NCI-H1092 (cell line): ENCODE measurements at places on chromosomes 1 and 21.
A peak's percentile ranks its signal among the peaks of the same experiment; 100 is the strongest.

DNA sequence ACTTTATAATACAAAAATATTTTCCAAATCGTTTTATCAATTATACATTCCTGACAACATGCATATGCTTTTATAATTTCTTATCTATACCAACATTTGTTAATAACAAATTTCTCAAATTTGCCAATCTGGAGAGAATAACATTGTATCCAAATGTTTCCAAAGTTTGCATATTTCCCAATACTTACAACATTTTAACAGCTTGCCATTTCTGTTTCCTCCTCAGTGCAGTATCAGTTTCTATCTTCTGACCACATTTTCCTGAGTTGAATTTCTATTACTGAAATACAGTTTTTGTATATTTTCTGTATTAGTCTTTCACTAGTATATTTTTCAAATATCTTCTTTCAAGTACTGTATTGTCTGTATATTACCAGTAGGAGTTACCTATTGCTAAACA lies 1594.3 kb downstream of the PLA2G4A start:
- no peak for DNase-seq

DNA sequence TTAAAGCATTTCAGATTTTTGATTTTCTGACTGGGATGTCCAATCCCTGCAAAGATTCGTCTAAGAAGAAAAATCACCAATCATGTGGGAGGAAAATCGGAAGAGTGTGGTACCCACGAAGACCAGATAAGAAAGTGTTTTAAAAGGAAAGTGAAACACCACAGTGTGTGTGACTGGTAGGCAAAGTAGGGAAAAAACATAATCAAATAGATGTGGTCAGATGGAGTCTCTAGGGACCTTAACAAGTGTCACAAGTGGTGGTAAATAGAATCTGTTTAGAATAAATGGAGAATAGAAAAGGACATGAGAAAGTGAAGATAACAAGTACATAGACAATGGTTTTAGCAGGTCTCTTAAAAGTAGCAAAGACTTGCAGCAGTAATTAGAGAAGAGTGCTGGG lies 154.6 kb downstream of the SLC30A10 start:
- no peak for DNase-seq

GRCh38 chr1:245019910-245020486 lies 134.8 kb upstream of the KIF26B start:
- no peak for DNase-seq

- DNase-seq, result peak; percentile 62
These were observed 4.1 kb upstream of the CACNA1E start for GRCh38 chr1:181479137-181479745.

DNA sequence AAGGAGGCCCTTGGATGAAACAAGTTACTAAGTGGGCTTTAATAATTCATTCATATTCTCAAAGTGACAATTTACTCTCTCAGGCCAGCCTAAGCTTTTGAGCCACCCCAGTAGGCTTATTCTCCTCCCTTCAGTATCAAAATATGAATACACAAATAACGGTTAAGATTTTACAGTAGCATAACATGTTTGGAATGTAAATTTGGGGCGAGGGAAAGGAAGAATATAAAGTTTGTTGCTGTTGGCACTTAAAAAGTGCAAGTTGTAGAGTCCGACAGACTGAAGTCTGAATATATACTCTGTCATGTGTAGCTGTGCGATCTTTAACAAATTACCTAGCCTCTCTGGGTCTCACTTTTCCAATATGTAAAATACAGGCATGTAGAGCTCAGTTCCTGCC lies 22.6 kb upstream of the MYSM1 start:
- DNase-seq, result no peak

- DNase-seq, result no peak
These were observed 100.2 kb downstream of the GREM2 start for GRCh38 chr1:240511789-240512188.

DNA sequence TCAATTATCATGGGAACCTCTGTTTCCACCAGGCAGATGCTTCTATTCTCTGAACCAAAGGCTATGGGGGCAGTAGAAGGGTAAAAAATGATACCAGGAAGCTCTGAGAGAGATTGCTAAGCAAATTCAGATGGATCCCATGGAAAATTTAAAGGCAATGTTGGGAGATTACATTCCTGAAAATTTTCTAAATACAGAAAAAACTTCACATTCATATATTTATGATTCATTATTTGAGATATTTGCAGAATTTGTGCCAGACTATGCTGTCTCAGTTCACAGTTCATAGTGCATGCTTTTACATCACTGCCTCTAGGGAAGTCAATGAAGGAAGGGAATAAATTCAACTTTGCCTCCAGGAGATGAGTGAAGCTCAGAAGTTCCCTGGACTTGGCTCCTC lies 57.5 kb downstream of the KCNT2 start:
- DNase-seq, result no peak

GRCh38 chr1:21963477-21964217 lies 13.2 kb upstream of the CELA3B start:
- peak; percentile 74 for DNase-seq

DNA sequence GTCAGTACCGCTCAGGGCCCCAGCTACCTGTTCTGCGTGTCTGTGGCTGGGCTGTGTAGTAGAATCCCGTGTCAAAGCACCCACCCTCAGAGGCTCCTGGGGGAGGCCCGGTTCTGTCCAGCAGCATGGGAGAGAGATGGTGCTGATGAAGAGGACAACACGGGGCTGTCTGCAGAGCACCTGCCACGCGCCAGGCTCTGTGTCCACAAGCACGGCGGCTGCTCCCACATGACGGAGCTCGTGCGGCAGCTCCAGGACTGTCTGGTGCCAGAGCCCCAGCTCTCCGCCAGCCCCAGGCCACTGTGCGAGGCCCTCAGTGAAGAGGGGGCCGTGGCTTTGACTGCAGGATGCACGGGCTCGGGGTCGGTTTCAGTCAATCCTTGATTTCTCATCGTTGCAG lies 42.0 kb upstream of the TSPEAR start:
- no peak for DNase-seq

GRCh38 chr1:11533790-11534787 lies 55.1 kb downstream of the DISP3 start:
- no peak for DNase-seq

DNA sequence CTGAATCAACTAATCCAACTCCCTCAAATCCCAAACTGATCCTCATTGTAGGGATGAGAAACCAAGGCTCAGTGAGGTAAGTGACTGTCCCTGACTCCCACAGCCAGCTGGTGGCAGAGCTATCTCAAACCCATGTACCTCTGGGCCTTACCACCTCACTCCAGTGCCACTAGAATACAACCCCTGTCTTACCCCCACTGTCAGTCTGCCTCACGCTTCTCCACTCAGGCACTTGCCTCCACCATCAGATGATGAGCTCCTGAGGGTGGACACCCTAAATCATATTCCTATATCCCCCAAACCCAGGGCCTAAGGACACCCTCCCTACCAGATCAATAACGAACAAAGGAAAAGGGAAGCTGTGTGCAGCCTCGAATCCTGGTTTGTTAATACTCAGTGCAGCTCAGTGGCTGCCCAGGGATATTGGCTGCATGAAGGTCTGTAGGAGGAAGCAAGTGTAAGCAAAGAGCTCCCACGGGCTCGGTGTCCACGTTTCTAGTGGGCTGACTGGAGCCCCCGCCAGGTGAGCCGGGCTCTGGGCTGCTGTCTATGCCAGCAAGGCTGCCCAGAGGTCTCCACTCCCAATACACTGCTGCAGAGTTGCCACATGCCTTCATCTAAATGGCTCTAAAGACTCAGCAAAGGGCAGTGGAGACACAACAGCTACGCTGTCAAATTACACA lies 533.4 kb downstream of the MATN1 start:
- DNase-seq, result no peak

GRCh38 chr21:46452710-46453109 lies 6.0 kb upstream of the DIP2A start:
- no peak for DNase-seq

- no peak for DNase-seq
These were observed 40.9 kb downstream of the PTGFRN start for GRCh38 chr1:116950517-116951199.

GRCh38 chr1:114219172-114219868 lies 65.7 kb upstream of the SYT6 start:
- DNase-seq, result no peak

- DNase-seq, result no peak
These were observed 17.9 kb upstream of the OR2B11 start for GRCh38 chr1:247475793-247476192.

GRCh38 chr1:29385966-29386365 lies 149.6 kb downstream of the PTPRU start:
- no peak for DNase-seq

DNA sequence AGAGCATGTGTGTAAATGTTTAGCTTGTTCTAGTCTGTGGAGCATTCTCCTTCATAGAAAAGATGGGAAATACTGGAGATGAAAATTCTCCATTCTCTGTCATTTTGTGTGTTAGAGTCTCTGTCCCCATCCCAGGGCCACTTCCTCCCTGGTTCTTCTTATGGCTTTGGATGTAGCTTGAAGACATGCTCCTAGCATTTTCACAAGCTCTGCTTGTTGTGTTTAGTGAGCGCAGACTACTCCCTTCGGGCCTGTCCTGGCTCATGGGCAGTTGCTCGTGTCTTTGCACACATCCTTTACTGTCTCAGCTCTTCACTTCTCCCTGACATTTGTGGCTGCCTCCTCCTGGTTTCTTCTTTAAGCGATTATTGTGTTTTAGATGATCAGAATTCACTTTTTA lies 30.4 kb downstream of the MAPKAPK2 start:
- DNase-seq, result no peak

DNA sequence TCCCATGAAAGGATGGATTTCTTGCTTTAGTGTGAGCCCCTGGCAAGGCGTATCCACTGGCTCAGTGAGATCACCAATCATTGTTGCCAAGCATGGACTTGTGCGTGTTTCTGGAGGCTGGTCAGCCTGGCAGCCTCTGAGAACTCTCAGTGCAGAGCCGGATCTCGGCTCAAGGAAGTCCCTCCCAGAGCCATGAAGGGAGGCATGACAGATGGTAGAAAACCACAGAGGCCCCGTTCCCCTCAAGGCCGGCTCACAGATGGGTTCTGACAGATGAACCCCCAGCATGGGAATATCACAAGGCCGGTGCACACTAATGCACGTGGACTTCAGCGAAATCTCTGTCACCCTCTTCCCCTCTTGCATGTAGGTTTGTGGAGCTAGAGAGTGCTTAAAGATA lies 290.5 kb downstream of the AJAP1 start:
- DNase-seq, result no peak

- DNase-seq, result peak; percentile 46
These were observed 112.2 kb downstream of the NR5A2 start for GRCh38 chr1:200139661-200140250.

DNA sequence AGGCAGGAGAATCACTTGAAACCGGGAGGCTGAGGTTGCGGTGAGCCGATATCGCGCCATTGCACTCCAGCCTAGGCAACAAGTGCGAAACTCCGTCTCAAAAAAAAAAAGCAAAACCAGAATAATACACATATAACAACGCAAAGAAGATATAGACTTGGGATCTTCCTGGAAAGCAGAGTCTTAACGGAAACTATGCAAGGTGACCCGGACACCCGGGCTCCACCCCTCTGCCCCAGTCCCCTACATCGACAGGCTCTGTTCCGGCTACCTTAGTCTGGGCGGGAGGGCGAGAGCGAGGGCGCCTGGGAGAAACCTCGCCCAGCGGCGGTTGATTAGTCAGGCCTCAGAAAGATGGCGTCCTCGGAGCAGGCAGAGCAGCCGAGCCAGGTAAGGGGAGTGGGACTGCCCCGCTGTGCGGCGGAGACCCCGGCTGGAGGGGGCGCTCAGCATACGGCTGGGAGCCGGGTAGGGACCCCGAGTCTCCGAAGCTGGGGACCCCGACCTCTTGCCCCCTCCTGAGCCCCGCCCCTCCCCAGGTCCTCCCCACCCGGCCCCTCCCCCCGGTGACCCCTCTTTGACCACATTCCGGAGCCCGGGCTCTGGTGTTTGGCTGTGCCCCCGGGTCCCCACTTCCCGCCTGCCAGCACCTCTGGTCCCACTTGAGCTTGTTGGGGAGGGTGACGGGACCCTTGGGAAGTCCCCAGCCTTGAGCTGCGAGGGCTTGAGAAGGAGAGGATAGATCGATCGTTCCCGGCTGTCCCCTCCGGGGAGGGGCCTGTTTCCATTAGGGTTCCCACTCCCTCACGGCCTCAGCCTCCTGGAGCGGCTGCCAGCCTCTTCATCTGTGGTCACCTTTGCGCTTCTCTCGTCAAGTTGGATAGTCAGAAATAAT lies at the start of gene PEX14:
Gene PEX14 (plus strand): TSS at position 338 of the 895 bp plus-strand sequence. CDS start 17 bp downstream, at position 355.
- DNase-seq, result peak; percentile 85
